Chondrocyte (in vitro differentiated cells): ENCODE measurements at places on chromosomes 6 and 20.

DNA sequence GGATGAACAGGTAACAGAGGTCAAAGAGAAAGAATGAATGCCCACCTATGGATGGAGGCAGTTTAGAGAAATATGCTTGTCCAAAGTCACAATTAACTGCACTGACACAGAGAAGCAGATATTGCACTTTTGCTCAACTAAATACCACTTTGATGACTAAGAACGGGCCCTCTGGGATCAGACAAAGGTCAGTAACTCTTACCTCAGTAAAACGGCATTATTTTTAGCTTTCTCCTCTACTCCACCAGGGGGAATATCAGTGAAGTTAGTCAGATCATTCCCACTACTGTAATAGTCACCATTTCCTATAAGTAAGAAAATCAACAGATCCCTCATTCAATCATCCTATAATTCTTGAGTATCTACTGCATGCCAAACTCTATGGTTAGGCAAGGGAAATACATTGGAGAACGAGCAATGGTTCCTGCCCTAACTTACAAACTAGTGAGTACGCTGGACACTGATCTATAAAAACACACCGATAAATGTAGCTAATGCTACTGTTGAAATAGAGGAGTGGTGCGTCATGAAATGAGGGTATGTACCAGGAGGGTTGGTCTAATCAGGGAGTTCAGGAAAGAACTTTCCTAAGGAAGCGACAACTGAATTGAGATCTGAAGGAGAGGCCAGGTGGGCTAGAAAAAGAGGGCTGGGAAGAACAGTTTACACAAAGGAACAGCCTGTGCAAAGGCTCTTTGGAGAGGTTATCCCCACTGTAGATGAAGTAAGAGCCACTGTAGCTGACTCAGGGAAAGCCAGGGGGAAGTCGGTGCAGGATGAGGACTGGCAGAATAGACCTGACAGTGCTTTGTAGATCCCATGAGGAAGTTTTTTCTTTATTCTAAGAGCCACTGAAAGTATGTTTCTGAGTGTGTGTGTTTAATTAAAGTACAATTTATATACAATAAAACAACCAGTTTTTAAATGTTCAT lies 9.2 kb downstream of the ECI2 start:
- no peak for DNase-seq

DNA sequence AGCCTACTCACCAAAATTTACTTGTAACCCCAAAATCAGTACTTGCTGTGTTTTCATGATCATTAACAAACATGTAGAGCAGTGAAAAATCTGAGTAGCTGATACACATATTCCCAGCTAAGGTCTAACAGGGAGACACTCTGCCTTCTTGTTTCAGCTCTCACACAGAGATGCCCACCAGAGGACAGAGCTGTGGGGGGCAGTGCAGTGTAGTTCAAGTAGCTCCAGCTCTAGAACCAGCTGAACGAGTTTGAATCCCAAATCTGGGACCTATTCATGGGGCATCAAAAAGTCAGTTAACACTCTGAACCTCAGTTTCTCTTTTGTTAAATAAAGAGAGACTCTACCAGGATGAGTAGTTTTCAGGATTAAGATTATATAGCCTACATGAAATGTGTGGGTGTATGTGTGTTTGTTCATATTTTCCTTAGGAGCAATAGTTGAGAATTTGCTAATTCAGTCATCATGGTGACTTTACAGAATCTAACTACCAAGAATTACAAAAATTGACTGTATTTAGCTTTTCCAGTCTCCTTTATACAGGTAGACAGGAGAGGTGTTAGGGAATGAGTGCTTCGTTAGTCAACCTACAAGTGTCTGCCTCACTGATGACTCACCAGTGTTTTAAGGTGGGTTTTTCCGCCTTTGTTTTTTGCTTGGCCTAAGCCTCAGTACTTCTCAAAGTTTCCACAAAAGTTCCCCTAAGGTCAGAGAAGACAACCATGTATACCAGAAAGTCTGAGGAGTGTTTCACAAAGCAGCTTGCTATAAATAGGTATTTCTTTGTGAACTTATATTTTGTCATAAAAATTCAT lies 164.0 kb upstream of the RUNX2 start:
- no peak for DNase-seq

GRCh38 chr6:8392569-8392968 lies 42.8 kb downstream of the SLC35B3 start:
- no peak for DNase-seq

DNA sequence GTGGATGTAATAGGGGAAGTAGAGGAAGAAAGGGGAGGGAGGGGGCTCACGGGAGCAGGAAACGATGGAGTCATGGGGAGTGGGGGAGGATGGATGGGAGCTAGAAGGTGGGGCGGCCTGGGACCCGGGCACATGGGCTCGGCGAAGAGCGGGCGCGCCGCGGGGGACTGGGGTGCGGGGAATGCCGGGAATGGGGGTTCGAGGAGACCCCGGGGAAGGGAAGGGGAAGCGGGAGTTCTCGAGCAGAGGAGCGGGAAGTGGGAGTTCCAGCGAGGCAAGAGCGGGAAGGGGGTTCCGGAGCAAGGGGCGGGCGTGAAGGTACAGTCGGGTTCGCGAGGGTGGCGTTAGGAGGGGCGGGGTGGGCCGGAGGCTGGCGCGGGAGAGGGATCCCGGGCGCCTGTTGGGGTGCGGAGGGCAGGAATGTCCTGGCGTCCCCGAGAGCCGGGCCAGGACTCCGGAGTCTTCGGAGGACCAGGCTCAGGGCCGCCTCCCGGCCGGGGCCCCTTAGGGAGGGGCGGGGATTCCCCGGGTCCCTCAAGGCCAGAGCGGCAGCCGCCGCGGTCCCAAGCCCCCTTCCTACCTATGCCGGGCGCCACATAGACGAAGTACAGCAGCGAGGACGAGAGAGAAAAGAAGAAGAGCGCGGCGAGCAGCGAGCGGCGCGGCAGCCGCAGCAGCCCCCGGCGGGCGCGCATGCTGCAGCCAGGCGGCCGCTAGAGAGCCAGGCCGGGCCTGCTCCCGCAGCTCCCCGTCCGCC lies 504 bp downstream of the B4GALT5 start:
- DNase-seq, result no peak

GRCh38 chr6:122392564-122393350 lies 6.7 kb upstream of the HSF2 start:
- no peak for DNase-seq

GRCh38 chr6:101129851-101130250 lies 248.7 kb upstream of the ASCC3 start:
- DNase-seq, result no peak

- no peak for DNase-seq
Measured at GRCh38 chr6:79441192-79441591, 96.0 kb downstream of the LCA5 start.

GRCh38 chr20:32483351-32484224 lies 101.5 kb downstream of the NOL4L start:
- DNase-seq, result peak; percentile 91

DNA sequence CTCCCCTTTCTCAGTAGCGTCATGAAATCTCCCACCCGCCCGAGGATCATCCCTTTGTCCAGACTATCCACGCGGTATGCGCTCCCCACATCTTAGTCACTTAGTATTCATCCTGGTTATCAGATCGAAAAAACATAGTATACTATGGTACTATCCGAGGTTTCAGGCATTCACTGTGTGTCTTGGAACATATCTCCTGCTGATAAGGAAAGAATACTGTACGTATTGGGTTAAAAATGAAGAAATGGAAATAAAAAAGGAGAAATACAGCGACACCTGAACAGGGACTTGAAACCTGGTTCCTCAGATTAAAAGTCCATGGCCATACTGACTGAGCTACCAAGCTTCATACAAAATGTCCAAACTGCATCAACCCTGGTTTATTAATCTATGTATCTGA lies 14.0 kb downstream of the HMGN4 start:
- DNase-seq, result no peak

DNA sequence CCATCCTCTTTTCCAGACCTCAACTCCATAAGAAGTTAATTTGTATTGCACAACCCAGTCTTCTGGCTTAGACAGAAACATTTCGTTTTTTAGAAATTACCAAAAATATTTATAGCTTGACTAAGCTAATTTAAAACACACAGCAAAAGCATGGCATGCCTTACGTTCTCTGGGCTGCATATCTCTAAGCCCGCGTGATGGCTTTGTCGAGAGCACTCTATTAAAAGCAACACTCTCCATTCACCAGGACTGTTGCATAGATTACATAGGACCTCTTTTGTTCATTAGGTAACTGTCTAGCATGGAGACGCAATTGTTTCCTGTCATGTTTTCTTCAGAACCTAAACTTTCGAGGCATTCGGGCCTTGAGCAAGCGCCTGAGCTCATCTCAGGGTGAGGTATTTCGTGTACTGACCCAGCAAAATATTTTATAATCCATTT lies 104.5 kb downstream of the IBTK start:
- DNase-seq, result no peak

GRCh38 chr20:13784893-13785715 lies at the start of the genes ESF1 and NDUFAF5:
TSS of gene ESF1 (minus strand) at chr20:13784919. CDS start at chr20:13783140, 1,779 bp downstream.
TSS of gene NDUFAF5 (plus strand) at chr20:13785028. CDS start at chr20:13785069, 41 bp downstream.
- DNase-seq, result peak; percentile 98

GRCh38 chr6:34696189-34696738 lies 303 bp downstream of the ILRUN start:
- DNase-seq, result no peak

DNA sequence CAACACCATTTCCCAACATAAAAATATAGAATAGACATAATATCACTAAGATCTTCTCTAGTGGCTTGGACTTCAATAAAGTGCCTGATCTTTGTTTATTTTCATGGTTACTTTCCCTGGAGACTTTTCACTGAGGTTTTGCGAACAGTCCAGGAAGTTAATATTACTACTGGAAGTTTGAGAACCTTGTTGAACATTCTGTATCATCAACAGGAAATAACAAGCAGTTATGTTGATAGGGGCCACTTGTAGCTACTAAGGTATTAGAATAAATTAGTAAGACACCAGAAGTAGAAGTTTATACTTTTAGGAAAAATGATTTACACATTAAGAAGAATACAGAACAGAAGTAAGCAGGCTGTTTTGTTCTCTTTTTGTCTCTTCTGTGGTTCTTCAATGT lies 180.2 kb downstream of the TFAP2B start:
- no peak for DNase-seq

DNA sequence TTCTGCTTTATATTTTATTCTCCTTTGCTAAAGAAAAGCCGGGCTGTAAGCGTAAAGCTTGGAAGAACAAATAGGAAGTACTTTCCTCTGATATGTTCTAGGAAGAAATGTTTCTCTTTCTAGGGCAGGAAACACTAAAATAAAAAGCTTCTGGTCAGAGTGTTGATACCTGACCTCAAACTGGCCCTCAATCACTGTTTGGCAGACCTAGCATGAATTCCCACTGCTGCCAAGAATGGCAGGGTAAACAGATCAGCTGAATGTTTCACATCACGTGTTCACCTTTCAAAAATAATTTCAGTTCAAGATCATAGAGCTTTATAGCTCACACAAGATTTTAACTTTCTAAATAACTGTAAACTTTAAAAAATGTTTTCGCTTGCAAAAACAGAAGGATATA lies 2.9 kb downstream of the MPC1 start:
- no peak for DNase-seq

DNA sequence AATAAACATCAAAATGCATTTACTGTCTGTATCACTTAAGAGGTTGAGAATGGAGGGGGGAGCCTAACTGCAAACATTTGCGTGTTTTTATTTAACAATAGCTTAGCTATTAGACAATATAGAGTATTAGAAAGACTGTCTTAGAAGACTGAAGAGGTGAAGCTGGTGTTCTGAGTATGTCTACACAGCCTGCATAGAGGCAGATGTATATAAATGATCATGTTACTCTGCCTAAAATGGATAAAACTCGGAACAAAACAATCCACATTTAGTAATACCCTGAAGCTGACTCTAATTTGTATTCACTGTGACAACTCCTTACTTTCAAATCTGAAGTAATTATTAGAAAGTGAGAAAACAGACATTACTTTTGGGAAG lies 181.9 kb downstream of the GMPR start:
- DNase-seq, result no peak

DNA sequence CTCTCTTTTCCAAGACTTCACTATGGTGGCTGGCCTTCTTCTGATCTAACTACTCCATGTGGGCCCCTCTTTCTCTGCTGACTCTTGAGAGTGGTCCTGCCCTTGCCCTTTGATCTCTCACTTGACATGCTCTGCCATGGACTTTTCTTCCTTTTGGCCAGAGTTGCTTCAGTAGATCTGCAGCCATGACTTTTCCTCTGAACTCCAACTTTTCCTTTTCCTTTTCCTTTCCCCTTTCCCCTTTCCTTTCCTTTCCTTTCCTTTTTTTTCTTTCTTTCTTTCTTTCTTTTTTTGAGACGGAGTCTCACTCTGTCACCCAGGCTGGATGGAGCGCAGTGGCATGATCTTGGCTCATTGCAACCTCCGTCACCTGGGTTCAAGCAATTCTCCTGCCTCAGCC lies 88.5 kb downstream of the JAG1 start:
- DNase-seq, result no peak

DNA sequence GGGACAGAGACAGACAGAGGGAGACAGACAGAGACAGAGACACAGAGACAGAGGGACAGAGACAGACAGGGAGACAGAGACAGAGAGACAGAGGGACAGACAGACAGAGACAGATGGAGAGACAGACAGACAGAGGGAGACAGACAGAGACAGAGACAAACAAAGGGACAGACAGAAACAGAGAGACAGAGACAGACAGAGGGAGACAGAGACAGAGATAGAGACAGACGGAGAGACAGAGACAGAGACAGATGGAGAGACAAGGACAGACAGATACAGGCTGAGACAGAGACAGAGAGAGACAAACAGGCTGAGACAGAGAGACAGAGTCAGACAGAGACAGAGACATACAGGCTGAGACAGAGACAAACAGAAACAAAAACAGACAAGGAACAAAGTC lies 39.4 kb upstream of the PHACTR3 start:
- no peak for DNase-seq

- DNase-seq, result no peak
Measured at GRCh38 chr6:88662163-88662580, 301.2 kb downstream of the RNGTT start.

DNA sequence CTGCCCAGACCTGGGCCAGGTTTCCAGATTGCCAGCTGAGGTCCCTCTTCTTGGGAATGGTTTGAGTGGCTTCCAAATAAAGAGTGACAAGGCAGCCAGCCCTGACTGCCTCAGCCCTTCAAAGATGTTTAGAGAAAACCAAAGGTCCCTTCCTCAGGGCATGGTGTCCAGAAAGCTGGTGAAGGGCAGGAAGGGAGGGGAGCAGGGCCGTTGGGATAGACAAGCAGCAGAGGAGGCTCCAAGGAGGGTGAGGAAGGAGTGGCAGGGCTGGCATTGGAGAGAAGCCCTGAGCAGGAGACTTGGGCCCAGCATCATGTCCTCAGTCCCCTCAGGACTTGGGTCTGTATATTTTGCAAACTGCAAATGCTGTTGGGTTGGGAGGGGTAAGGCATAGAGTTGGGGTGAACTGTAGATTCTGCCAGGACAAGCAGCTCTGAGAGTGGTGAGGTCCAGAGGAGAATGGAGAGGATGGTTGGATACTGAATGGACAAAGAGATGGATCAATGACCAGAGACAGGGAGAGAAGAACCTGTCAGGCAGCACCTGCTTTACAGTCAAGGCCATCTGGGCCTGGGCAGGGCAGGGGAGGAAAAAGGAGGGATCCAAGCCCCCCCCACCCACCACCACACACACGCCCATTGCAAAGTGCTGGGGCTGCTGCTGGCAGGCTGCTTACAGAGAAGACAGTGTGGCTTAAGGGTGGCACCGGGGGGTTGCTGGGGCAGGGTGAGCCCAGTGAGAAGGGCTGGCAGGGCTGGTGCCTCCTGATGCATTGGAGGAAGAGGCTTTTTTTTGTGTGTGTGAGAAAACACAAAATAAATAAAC lies 5.5 kb upstream of the DSN1 start:
- no peak for DNase-seq
